ENCODE measurements at places on chromosomes 2 and 18.

GRCh38 chr2:136323935-136324334 lies 206.0 kb upstream of the CXCR4 start:
- DNase-seq = no peak

GRCh38 chr2:120885321-120885720 lies 149.7 kb downstream of the GLI2 start:
- DNase-seq = no peak

- DNase-seq = no peak
Measured at GRCh38 chr2:68980956-68981355, 6.5 kb downstream of the GKN1 start.

- no peak for DNase-seq
Measured at GRCh38 chr18:66655407-66655806, 51.5 kb upstream of the CDH19 start.

Data from stimulated activated CD4-positive, alpha-beta T cell treated with anti-CD3 and anti-CD28 coated beads, Interleukin-12 subunit alpha, Interleukin-12 subunit beta, amount 100 ng/mL, for 4 hours (primary cell).